Effector CD4-positive, alpha-beta T cell (primary cell): ENCODE measurements at places on chromosomes 16 and 17.

DNA sequence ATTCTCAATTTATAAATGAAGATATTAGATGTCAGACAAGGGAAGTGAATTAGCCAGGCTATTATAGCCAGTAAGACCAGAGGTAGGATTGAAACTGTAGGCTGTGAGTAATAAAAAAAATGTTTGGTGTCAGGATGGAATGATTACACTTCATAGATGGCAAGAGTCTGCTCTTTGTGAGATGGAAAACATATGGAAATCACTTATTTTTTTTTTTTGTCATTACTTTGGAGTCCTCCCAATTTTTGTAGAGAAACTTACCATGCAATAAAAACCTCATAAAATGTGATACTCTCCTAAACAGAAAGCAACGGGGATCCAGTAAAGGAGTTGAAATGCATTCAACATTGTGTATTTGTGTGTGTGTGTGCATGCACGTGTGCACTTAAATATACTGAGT, 532.7 kb upstream of the CDH8 start:
- DNase-seq = no peak

- DNase-seq = no peak
These were observed 46.9 kb downstream of the AXIN2 start for GRCh38 chr17:65514541-65514940.

DNA sequence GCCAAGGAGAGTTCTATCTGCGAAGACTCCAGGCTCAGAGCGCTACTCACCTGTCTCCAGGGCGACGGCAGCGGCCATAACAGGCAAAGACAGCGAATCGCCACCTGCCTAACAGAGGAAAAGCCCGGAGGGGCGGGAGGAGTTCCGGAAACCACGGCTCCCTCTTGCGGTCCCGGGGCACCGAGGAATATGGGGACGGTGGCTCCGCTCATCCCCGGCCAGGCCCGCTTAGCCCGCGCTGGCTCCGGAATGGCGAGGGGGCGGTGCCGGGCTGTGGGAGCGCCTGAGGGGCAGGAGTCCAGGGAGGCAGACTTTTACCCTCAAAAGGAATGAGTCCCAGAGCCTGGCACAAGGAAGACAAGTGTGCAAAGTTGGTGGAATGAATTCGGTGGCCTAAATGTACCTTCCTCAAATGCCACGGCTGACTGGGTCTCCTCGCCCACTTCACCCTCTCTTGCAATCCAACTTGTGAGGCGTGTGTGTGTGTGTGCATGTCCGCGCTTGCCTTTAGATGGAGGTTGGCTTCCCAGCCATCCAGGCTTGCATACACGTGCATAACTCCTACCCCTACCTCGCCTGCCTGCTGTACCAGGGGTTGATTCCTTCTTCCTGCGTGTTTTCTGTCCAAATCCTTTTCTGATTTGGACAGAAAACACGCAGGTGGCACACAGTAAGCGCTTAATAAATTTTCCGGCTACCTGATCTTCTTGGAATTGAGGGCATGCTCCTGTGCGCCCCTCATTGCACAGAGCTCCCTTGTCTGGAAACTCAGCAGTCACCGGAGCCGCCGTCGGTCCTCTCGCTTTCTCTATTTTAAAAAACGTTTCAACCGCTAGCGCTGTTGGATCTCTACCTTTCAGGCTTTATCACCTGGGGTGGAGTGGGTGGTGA, 3.5 kb downstream of the C17orf100 start:
- no peak for DNase-seq

GRCh38 chr17:19574956-19575355, 41.3 kb downstream of the SLC47A1 start:
- DNase-seq = no peak

DNA sequence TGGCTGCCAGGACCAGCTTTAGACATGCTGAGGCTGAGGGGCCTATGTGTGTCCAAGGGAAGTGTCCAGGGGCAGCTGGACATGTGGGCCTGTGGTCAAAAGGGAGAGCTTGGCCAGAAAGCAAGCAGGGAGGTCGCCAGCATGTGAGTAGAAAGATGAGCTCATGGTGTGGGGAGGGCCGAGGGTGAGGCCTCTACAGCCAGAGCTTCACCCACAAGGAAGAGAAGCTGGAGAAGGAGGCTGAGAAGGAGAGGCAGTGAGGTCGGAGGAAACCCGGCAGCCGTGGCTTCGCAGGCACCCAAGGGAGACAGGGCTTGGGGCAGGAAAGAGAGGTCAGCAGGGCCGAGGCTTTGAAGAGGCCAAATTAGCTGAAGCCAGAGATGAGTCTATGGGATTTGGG, 4.0 kb upstream of the HSD11B2 start:
- DNase-seq = no peak

- DNase-seq = no peak
These were observed 235.3 kb downstream of the ZFHX3 start for GRCh38 chr16:72812672-72813071.

GRCh38 chr17:79927688-79928501, 88.7 kb upstream of the CBX4 start:
- DNase-seq = no peak

- DNase-seq = no peak
These were observed 224.6 kb upstream of the GOT2 start for GRCh38 chr16:58958749-58959148.

- no peak for DNase-seq
These were observed 32.2 kb upstream of the MFSD6L start for GRCh38 chr17:8831234-8831849.

DNA sequence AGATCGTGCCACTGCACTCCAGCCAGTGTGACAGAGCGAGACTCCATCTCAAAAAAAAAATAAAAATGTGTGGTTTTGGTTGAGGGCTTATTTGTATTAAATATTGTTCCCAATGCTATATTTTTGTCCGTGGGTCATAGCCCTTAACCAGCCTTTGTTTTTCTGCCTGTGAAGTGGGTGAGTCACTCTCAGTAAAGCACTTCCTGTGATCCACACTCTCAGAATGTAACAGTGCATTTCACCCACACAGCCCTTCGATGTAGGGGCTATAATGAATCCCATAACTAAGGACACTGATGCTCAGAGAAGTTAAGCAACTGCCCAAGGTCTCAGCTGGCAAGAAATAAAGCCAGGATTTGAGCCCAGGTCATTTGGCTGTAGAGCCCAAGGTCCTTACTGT, 34.7 kb upstream of the POLR3E start:
- no peak for DNase-seq

- no peak for DNase-seq
These were observed 263.7 kb downstream of the RBFOX1 start for GRCh38 chr16:7596308-7596707.

DNA sequence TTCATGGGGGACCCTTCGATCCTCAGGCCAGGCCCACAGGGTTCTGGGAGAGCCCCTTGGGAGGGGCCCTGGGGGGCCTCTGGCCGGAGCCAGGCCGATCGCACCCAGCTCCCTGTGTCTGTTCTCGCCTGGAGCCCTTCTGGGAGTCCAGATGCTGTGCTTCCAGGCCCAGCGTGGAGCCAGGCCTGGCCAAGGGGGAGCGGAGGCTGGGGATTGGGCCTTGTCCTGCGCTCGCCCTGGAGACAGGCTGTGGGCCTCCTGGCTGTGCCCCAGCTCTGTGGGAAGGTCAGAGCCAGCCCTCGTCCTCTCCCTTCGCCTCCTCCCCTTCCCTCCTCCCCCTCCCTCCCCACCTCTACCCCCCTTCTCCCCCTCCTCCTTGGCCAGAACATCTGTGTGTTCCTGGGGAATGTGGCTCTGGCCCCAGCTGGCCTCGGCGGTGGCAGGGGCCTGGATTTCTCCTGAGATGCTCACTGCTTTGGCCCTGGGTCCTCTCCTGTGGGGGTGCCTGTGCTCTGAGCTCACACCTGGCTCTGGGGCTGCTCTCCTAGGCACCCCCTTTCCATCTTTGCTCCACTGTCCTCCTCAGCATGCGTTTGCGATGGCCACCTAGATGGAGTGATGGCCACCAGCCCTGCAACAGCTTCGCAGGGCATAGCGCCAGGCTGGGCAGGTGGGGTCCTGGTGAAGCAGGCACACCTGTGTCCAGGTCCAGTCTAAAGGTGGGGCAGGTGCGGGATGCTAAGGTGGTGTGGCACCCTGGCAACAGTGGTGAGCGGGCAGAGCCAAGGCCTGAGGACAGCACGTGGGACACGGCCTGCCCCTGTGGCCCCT, 90.6 kb upstream of the CIBAR2 start:
- no peak for DNase-seq

DNA sequence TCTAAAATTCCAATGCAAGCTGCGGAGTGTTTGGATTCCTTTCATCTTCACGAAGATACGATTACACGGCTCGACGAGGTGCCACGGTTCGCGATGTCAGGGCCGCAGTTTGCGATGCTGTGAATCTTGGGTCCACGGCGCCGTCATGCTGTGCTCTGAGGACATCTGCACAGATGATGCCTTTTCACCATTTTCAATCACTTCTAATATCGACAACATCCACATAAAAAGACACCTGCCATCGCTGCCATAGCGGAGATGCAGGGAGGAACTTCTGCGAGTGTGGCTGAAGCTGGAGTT, 6.8 kb upstream of the APRT start:
- no peak for DNase-seq

- no peak for DNase-seq
These were observed 65.9 kb downstream of the HIC1 start for GRCh38 chr17:2120586-2121335.

DNA sequence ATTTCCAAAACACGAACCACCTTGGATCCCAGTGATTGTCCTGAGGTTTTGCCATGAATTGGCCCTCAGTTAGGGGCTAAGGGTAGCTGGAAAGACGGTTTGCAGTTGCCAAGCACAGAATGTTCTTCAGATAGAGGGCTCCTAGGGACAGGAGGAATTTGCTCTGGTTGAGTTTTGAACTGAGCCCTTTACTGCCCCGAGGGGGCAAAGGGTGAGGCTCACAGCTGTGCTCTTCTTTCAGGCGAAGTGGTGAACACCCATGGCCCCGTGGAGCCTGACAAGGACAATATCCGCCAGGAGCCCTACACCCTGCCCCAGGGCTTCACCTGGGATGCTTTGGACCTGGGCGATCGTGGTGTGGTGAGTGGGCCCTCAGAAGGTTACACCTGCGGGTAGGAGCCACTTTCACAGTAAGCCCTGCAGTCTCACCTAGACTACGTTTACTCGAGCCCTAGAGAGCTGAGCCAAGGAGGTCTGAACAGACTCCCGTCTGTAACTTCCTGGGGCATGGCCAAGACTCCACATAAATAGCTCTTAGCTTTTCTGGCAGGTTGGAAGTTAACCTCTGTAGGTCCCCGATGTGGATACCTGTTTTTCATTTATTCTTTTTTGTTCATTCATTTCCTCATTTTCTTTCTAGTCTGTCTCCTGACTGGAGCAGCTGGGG, 32.5 kb downstream of the NMT1 start:
- no peak for DNase-seq

- DNase-seq = no peak
These were observed 28.7 kb downstream of the ADGRG5 start for GRCh38 chr16:57571098-57571497.

DNA sequence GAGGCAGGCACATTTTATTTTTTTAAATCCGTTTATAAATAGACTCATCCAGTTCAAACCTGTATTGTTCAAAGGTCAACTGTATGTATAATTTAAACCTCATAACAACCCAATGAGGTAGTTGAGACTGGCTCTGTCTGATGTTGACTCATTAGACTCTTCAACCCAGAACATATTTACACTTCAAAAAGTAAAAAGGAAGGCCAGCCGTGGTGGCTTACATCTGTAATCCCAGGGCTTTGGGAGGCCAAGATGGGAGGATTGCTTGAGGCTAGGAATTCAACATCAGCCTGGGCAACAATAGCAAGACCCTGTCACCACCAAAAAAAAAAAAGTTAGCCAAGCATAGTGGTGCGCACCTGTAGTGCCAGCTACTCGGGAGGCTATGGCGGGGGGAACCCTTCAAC, 32.5 kb upstream of the DHRS7B start:
- DNase-seq = no peak

GRCh38 chr17:68453991-68454665, 3.2 kb downstream of the WIPI1 start:
- no peak for DNase-seq

DNA sequence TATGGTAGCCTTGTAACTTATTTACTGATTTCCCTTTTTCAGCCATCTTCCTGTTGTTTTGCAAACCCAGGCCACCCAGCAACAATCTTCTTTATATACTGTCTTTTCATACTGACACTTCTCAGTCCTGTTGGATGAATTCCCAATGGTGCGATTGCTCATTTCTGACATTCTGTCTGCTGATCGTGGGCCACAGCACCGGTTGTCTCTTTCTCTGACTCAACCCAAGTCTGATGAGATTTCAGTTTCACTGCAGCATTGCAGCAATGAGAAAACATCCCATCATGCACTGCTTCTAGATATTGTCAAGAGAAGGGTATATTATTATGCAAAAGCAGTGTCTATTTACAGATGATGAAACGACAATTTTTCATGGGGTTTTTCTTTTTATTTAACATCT, 349.2 kb upstream of the HSBP1 start:
- no peak for DNase-seq

- peak; percentile 43 for DNase-seq
These were observed 10.7 kb upstream of the ZNF19 start for GRCh38 chr16:71499775-71500364.

GRCh38 chr16:397135-397661, at the start of gene NME4:
Gene NME4 (plus strand): TSS chr16:397199. CDS start chr16:397223, 24 bp downstream.
- no peak for DNase-seq

GRCh38 chr17:35254107-35254773, 11.4 kb downstream of the SLFN5 start:
- no peak for DNase-seq

DNA sequence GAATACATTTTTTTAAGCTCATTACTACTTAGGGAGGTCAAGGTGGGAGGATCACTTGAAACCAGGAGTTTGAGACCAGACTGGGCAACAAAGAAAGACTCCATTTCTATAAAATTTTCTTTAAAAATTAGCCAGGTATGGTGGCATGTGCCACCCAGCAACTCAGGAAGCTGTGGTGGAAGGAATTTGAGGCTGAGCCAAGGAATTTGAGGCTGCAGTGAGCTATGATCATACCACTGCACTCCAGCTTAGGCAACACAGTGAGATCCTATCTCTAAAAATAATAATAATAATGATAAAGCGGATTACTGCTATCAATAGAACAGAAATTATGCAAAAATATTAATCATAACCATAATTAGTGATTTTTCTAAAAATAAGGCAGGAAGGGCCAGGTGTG, 170.3 kb downstream of the COPRS start:
- no peak for DNase-seq

DNA sequence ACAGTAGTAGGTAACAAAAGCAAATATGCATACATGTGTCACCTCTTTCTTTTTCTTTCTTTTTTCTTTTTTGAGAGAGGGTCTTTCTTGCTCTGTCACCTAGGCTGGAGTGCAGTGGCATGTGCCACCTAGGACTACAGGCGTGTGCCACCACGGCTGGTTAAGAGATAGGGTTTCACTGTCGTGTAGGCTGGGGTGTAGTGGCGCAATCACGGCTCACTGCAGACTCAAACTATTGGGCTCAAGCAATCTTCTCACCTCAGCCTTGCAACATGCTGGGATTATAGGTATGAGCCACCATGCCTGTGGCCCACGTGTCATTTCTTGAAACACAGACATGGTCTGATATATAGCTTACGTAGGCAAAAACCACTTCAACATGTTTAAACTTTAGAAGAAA, 397.7 kb upstream of the PMFBP1 start:
- no peak for DNase-seq

GRCh38 chr17:58605986-58606385, 85.9 kb downstream of the TEX14 start:
- DNase-seq = no peak
